ENCODE measurements at places on chromosomes 1 and 21.
A peak's percentile ranks its signal among the peaks of the same experiment; 100 is the strongest.

- DNase-seq = no peak
Measured at GRCh38 chr1:3767328-3767925, 5.1 kb upstream of the SMIM1 start.

DNA sequence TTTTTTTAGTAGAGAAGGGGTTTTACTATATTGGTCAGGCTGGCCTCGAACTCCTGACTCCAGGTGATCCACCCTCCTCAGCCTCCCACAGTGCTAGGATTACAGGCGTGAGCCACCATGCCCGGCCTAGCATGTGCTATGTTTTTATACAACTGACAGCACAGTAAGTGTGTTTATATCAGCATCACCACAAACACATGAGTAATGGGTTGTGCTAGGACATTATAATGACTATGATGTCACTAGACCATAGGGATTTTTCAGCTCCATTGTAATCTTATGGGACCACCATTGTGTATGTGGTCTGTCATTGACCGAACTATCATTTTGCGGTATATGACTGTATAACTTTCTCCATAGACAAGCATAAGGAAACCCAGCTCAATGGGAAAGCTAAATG lies 6.3 kb downstream of the LEFTY2 start:
- no peak for DNase-seq

- no peak for DNase-seq
Measured at GRCh38 chr1:246483569-246483933, 23.5 kb downstream of the SMYD3 start.

DNA sequence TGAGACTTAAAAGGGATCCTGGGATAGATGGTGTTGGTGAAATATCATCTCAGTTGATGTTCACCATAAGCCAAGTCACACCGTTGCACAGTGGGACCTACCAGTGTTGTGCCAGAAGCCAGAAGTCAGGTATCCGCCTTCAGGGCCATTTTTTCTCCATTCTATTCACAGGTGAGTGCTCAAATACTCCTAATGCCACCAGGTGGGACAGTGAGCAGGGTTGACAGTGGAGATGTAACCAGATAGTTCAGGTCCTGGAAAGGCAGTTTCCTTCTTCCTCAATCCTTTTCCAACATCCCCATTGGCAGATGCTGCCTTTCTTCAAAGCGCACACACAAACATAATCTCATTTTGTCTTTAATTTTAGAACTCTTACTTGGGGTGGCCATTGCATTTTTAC lies 11.6 kb downstream of the CD160 start:
- DNase-seq = no peak

DNA sequence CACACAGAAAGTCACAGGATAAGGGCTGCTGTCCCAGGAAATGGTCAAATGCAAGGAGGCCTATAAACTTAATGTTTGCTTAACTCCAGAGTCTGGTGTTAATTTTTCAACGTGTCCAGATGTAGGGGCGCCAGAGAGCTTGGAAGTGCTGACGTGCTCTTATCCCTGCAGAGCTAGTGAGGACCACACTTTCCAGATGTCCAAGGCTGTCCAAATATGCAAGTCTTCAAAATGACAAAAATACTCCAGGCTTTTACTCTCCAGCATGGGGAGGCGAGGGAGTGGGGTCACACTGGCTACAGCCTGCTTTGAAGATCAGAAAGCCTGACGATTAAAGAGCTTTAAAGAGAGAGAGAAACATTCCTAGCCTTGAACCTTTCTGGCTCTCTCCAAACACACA lies 57.6 kb downstream of the ABCA4 start:
- no peak for DNase-seq

DNA sequence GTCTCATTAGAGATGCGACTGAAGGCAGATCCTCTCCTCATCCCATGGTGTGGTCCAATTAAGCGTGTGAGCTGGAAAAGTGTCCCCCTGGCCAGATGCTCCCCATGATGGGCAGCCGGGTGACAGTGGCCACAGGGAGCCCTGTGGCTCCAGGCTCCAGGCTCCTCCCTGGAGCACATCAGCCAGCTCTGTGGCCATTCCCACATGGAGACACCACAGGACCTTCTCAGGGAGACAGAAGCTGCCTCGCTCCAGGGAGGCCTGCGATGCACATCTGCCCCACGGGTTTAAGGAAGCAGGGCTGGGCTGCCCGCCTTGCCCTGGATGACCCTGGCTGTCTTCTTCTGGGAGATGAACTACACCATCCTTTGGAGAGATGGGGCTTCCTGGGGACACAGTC lies 99.9 kb upstream of the TLR5 start:
- no peak for DNase-seq

GRCh38 chr1:1185101-1185765 lies 11.6 kb downstream of the TTLL10 start:
- no peak for DNase-seq

DNA sequence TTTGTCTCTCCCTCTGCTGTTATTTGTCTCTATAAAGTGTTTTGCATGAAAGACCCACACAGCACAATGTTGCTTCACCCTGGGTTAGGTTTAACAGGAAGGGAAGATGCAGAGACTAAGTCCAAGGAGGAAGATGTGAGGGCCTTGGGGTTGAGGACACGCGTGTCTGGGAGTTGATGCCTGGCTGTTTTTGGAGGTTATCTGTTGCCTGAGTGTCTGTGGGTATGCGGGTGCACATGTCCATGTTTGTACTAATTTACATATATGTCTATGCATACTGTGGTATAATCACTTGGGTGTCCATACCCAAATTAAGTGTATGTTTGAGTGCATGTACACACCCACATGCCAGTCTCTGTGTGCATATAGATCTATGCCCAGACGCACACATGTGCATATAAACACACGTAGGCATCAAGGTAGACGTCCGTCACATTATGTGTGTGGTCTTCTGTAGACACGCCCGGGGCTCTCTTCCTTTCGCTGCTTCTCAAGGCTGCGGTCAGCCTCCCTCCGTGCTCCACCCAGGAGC lies 962 bp upstream of the MAN1C1 start:
- no peak for DNase-seq

- no peak for DNase-seq
Measured at GRCh38 chr1:31759298-31760023, 4.7 kb downstream of the ADGRB2 start.

DNA sequence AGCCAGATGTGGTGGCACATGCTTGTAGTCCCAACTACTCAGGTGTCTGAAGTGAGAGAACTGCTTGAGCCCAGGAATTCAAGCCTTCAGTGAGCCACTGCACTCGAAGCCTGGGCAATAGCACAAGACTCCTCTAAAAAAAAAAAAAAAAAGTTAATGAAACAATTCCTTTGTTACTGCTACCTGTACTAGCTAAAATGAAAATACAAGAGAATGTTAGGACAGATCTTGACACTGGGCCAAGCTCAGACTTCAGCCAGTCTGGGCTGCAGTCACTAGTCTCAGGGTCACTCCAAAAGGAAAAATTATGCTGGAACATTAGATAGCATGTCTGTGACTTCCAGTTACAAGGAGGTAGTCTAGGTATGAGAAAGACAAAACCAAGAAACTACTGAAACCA lies 56.5 kb downstream of the TRIM33 start:
- no peak for DNase-seq

DNA sequence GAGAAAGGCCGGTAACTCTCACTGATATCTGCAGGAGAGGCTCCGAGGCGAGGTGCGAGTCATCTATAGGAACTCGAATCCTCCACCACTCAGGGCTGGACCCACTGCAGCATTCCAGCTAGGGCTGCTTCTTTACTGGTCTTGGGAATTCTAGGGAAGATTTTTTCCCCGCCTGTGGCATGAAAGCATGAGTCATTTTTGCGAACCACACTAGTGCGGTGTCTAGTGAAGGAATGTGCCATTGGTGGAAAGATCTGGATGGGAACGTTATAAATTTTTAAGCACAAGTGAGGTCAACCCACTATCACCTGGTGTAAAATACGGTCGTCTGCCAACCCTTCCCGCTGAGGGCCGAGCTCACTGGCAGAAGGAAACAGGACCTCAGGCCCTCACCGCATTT lies 49.7 kb downstream of the SYF2 start:
- DNase-seq = no peak

- no peak for DNase-seq
Measured at GRCh38 chr1:56803561-56804156, 15.5 kb downstream of the FYB2 start.

- peak; percentile 48 for DNase-seq
Measured at GRCh38 chr21:45974073-45975019, 7.2 kb upstream of the COL6A1 start.

DNA sequence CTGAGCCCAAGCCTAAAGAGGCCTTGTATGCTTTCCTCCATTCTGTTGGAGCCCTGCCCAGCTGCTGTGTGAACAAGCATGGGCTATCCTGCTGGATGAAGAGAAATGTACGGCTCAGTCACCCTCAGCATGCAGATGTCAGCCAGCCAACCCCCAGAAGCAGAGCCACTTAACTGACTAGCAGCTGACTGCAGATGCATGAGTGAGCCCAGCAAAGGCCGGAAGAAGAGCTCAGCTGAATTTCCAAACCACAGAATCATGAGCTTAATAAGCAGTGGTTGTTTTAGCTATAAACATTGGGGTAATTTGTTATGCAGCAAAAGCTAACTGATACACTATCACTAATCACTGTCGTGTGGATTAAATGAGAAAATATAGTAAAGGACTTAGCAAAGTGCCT lies 39.0 kb downstream of the FOXO6 start:
- no peak for DNase-seq

DNA sequence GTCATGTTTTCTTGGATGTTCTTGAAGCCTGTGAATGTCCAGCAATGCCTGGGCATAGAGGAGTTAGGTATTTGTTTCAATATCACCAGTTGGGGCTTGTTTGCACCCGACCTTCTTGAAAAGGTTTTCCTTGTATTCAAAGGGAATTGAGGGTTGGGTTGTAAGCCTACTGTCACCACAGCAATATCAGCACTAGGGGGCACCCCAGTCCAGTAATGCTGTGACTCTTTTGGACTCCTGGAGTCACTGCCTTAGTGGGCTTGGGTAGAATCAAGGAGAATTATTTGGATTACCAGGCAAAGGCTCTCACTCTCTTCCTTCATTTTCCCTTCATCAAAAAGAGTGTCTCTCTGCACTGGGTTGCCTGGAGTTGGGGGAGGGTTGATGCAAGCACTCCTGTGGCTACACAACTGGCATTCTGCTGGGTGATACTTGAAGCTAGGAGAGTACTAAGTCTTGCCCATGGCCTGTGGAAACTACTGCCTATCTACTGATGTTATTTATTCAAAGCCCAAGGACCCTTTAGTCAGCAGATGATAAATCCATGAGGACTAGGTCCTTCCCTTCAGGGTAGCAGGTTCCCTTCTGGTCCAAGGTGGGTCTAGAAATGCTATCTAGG lies 34.5 kb downstream of the OR10R2 start:
- no peak for DNase-seq

GRCh38 chr1:43868741-43869067 lies 64.9 kb upstream of the ARTN start:
- DNase-seq = no peak

DNA sequence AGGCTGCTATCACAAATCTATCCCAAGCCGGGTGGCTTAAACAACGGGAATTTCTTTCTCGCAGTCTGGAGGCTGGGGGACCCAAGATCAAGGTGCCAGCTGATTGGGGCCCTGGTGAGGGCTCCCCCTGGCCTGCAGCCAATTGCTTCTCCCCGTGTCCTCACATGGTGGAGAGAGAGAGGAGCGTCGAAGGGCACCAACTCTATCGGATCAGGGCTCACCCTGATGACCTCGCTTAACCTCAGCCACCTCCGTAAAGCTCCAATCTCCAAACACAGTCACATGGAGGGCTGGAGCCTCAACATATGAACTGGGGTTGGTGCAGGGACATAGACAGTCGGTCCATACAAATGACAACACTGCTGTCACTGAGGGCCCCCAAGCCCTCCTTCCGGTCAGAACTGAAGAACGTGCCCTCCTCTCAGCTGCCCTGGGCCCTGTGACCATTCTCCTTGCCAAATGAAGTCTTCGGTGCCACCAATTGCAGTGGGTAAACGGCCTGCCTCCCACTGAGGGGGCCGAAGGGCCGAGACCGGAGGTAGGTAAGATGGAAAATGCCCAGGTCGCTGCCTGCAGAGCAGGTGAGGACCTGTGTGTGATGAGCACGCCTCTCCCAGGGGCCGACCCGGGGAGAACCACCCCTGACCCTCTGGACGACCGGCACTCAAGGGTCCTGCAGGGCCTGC lies 211.0 kb downstream of the TOMM20 start:
- DNase-seq = no peak

GRCh38 chr1:216890871-216891270 lies 167.6 kb upstream of the ESRRG start:
- no peak for DNase-seq

GRCh38 chr1:85678193-85678592 lies 30.0 kb downstream of the ZNHIT6 start:
- DNase-seq = no peak

DNA sequence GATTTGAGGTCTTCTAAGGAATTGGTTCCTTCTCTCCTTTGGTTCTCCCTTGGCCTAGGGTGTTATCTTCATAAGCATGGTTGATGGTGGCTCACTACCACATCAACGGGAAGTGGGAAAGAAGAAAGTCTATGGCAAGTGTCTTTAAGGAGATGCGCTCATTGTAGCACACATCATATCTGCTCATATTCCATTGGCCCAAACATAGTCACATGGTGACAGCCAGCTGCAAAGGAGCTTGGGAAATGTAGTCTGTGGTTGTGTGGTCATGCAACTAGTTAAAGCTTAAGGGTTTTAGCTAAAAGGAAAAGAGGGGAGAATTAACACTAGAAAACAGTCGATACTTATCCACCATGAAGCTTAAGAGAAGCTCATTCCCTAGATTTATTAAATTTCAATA lies 11.4 kb upstream of the MRPS6 start:
- DNase-seq = no peak

GRCh38 chr1:180232521-180233043 lies 2.5 kb downstream of the LHX4 start:
- DNase-seq = no peak

DNA sequence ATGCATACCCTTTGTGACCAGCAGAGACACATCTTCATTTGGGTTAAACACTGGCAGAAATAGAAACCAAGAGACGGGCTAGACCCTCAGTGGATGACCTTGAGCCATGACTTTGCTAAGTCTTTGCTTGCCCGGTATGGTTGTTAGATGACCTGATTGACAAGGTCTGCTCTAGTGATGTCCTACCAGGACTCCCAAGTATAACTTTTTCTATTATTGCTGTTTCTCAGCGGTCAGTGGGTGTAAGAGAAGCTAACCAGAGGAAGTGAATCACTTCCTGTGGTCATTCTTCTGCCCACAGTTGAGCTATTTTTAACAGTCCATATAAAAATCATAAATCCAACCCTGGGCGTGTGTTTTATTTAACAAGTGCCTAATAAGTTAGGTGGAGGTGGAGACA lies 126.2 kb upstream of the ETS2 start:
- no peak for DNase-seq

GRCh38 chr1:23793018-23793781 lies 2.3 kb downstream of the LYPLA2 start:
- peak; percentile 80 for DNase-seq

- DNase-seq = no peak
Measured at GRCh38 chr1:22139817-22140216, 3.1 kb downstream of the WNT4 start.

DNA sequence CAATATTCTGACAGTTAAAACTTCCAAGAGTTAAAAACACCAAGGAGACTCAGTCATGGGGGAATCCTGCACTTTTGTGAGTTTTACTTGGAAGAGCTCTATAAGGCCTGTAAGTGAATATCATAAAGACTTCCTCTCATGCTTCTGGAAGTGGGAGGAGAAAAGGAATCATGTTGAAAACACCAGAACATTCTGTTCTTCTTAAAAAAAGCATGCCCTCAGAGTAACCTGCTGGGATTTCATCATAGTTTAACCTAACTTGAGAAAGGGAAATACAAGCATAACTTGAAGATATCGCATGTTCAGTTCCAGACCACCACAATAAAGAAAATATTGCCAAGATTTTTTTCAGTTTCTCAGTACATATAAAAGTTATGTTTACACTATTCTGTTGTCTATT lies 51.9 kb downstream of the COL11A1 start:
- DNase-seq = no peak

All from left lobe of liver (tissue), 2 donors.